Omental fat pad (tissue), 4 donors: ENCODE measurements at places on chromosomes 7 and 10.

DNA sequence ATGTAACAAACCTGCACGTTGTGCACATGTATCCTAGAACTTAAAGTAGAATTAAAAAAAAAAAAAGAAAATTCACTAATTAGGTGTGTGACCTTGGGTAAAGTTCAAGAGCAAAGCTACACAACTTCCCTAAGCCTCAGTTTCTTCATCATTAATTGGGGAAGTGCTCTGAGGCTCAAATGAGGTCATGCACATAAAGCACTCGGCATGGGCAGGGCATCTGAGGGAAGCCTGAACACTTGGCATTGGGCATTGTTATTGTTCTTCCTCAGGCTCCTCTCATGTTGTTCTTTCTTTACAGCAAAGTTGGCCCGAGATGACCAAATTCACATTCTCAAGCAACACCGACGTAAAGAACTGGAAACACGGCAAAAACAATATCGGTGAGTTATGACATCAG, 21.5 kb downstream of the ALOX5 start:
- no peak for DNase-seq

- DNase-seq: no peak
Measured at GRCh38 chr7:8536431-8536830, 103.0 kb downstream of the NXPH1 start.

DNA sequence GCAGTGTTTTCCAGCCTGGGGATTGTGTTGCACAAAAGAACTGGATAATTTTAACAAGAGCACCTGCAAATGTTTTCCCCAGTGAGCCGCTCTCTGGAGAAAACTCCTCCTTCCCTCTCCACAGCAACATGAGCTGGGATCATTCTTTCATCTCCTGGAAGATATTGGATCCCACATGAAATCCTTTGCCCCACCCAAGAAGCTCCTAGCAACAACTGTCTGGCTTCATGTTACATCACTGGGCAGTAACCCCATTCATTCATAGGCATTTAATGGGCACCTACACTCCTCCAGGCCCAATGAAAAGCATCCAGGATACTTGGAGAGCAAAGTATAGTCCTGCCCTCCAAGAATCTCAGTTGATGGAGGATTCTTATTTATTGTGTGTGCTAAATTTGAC, 27.2 kb downstream of the LSM5 start:
- DNase-seq: no peak

GRCh38 chr10:11300026-11300425, 282.4 kb downstream of the CELF2 start:
- no peak for DNase-seq

DNA sequence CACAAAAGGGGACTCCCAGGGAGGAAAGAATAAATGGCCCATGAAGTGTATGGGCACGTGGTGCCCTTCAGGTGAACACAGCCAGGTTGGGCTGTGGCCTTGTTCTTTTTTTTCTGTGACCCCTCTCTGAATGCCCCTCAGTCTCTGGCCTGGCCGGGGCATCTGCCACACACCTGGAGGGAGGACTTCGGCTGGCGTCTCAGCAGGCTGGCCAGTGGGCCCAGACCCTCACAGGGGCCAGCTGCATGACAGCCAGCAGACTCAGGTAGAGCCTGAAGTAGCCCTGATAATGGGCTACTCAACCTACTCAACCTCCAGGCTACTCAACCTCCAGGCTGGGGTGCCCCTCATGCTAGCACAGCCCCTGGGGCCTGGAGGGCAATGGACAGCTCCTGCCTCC, 9.8 kb upstream of the CAMK2B start:
- no peak for DNase-seq

DNA sequence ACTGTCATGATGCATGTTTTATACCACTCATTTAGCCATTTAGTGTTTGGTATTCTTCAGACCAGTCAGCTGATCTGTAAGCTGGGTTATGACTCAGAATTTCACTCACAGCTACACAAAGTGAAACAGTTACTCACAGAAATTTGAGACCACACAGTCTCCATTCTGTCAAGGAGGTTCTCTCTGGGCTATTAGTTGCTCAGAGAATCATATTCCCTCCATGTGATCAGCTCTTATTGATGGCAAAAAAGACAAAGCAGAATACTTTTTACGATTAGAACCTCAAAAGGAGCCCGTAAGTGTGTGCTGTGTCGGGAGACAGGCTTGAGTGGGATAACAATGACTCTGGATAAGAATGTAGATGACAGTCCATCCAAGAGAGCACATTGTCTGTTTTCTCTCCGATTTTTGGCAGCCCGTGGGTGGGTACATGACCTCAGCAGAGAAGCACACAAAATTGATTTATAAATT, 277.6 kb upstream of the SORCS1 start:
- no peak for DNase-seq

- no peak for DNase-seq
Measured at GRCh38 chr10:130990486-130990885, 321.0 kb downstream of the TCERG1L start.

DNA sequence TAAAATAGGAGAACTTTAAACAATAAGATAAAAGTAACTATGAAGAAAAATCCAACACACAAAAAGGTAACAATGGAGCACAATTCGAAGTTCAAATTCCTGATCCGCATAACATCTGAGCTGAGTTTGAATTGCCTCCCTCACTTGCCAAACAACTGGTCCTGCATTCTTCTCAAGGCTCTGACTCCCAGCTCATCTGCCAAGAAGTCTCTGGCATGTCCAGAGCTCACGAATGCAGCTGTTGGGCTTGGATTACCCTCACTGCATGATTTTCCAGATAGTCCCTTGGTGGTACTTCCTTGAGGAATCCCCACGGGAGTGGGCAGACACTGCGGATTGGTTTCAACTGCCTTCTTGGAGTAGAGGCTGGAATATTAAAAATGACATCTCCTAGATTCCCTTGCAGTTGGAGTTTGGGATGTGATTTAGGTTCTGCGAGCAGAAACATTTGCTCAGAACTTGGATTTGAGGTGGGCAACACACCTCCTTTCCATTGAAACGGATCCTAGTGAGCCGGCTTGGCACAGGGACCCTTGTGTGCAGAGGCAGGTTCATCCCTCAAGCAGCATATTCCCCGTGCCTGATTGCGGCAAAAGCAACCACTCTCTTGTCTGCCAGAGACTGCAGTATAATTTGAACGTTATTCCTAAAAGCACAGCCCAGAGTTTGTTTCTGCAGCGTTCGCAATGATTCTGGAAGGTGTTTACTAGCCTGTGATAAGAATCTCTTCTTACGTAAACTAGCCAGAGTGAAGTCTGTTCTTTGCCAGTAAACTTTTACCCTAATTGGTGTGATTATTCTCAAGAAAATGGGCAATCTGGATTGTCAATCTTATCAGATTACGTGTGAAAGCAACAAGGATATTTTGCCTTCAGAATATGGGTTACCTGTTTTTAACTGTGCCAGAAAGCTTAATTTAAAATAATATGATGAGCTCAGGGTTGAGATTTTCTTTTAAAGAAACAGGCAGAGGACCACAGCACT, 23.4 kb upstream of the PRKCQ start:
- no peak for DNase-seq

- no peak for DNase-seq
Measured at GRCh38 chr10:104340111-104340526, 1.9 kb upstream of the ITPRIP start.

DNA sequence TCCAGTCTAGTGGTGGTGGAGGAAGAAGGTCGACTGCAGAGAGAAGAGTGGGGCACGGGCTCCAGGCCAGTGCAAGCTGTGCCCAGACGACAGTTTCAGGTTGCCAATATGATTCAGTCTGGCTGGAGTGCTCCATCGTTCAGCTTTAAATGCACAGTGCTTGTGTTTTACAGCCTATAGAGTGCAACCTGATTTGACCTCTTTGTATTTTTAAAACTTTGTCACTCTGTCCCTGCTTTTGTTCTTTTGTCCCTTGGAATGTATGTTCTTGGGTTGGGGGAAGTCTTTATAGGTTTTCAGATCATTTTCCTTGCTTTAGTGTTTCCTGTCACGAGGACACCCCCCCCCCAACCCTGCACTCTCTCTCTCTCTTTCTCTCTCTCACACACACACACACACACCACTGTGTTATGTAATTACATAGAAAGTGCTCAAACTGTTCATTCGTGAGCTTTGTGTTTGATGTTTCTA, 198.0 kb downstream of the CAMK1D start:
- DNase-seq: no peak

- no peak for DNase-seq
Measured at GRCh38 chr7:87645446-87645845, 17.2 kb downstream of the RUNDC3B start.

DNA sequence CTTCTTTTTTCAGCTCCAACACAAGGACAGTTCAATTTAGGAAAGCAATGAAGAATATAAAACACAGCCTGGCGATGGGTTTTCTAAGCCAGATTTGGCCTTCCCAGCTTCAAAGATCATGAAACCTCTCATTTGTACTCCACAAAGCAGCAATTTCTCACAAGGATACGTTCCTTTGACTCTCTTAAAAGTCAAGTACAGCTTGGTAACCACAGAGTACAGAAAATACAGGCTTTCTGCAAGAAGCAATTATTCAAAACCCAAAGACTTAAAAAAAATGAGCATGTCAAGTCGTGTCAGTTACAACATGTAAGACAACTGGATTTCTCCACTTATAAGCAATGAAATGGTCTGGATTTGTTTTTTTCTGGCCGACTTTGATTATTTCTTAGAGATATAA, 321.4 kb downstream of the FGFR2 start:
- no peak for DNase-seq

- no peak for DNase-seq
Measured at GRCh38 chr7:84502239-84502638, 307.6 kb upstream of the SEMA3A start.

- DNase-seq: no peak
Measured at GRCh38 chr10:63140077-63140476, 6.9 kb downstream of the NRBF2 start.

- DNase-seq: no peak
Measured at GRCh38 chr7:92615861-92616260, 25.7 kb upstream of the FAM133B start.

GRCh38 chr10:120514035-120514620, 57.1 kb downstream of the PLPP4 start:
- no peak for DNase-seq

DNA sequence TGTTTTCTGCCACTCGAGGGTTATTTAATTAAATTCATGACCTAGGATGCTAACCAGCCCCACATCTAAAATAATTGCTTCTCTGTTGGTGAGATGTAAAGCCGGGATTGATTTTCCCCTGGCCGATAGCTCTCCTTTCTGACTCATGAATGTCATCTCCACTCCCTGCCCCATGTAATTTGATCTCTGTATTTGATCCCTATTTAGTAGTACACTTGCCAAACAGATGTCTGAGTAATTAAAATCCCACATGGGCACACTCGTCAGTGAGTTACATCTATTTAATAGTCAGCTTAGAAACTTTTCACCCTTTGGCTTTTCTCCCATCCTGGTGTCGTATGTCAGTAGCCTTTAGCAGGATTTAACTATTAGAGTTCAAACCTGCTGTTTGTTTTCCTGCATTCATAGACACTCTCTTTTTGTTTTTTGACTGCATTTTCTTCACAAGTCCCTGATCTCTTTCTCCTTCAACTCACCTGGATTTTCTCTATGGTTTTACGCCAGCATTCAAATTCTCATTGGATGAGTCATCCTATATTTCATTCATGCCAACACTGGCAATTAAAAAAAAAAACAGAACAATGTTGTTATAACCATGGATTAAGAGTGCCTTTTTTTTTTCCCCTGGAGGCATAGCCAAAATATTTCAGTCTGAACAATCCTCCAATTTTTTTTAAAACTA, 82.7 kb downstream of the SPAG6 start:
- DNase-seq: no peak

- DNase-seq: no peak
Measured at GRCh38 chr10:80589726-80590373, 52.1 kb downstream of the SH2D4B start.

GRCh38 chr10:16652154-16652553, 130.5 kb upstream of the C1QL3 start:
- no peak for DNase-seq

DNA sequence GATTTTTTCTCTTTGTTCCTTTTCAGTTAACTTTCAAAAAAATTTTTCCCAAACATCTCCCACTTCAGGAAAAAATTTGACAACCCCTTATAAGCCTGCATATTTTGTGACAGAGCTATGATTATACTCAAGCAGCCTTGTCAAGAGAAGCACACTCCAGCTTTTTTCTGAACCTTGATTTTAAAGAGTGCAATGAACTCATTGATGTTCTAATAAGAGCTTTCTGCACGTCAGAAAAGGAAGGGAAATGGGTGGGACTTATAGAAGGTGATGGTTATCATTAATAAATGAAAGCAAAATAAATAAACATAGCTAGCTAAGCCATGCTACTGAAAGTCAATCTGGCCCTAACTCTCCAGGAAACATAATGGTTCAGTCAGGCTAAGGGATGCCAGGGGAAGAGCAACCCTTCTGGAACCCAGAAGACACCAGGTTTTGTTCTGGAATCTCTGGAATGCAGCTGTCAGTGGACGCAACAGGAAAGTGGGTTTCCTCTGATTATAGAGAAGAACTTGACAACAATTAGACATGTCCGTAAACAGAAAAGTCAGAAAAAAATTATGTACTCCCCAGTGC, 76.1 kb downstream of the NHLRC2 start:
- DNase-seq: no peak

GRCh38 chr7:20597339-20597738, 18.1 kb upstream of the ABCB5 start:
- no peak for DNase-seq

GRCh38 chr7:155560982-155561686, 14.8 kb upstream of the CNPY1 start:
- no peak for DNase-seq

GRCh38 chr10:26440088-26440470, 1.9 kb downstream of the APBB1IP start:
- no peak for DNase-seq

- DNase-seq: no peak
Measured at GRCh38 chr10:55495555-55495954, 694.5 kb upstream of the PCDH15 start.

DNA sequence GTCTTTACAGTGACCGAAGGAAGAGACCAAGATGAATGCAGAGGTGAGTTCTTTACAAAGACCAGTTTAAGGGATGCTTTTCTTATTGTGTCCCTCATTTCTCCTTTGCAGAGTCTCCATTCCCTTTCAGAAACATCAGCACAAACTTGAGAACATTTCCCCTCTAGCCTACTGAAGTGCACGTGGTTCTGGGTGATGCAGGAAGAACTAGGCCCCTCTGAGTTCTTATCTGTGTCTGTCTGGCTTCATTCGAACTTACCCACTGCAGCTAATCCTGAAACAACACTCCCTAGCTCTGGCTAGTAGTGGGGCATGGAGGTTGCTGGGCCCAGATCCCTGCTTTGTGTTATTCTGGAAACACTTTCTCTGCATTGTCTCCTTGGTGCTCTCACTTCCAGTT, 12.6 kb downstream of the BLVRA start:
- DNase-seq: no peak
